CD4-positive, CD25-positive, alpha-beta regulatory T cell (primary cell): ENCODE measurements at places on chromosomes 5 and 9.

GRCh38 chr9:35842795-35843194 is 13.8 kb downstream of the TMEM8B start:
- H3K4me3 ChIP-seq: no peak overlapping the region
- peaks cover 2% of the 10 kb centered on the region for H3K4me1 ChIP-seq
- no peak overlapping the region for H3K27ac ChIP-seq
- DNase-seq: no peak

DNA sequence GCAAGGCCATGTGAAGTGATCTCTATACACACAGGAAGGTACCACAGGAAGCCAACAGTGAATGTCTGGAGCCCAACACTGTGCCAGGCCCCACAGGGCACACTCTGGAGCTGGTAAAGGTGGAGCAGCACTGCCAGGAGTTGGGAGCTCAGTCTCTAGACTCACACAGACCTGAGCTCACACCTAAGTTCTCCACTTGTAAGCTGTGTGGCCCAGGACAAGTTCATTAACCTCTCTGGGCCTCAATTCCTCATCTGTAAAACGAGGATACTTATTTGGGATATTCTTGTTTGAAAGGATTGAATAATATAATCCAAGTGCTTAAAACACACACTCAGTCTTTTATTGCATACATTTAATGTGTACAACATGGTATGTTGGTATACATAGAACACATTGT is 60.6 kb upstream of the IQGAP2 start:
- H3K4me3 ChIP-seq: no peak overlapping the region
- DNase-seq: no peak
- no peaks in the 10 kb centered on the region for H3K36me3 ChIP-seq
- peaks cover 18% of the 10 kb centered on the region for H3K4me1 ChIP-seq
- no peak overlapping the region for H3K27ac ChIP-seq

DNA sequence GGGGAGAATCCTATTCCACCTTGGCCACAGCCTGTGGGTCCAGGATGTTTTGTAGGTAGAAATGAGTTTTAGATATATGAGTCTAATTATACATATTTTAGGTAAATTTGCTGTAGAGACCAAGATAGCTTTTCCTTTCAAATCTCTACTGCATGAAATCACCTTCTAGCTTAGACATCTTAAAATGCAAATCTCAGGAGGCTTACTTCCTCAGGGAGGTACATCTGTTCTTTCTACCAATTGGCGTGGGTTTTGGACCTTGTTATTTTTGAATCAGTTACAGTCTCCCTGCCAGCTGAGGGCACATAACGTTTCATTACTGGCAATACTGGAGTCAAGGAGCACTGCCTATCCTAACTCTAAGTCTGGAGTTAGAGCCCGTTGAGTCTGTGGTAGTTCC is 28.7 kb upstream of the MAST4 start:
- no peaks in the 10 kb centered on the region for H3K27me3 ChIP-seq
- no peak overlapping the region for H3K4me3 ChIP-seq
- DNase-seq: no peak
- H3K36me3 ChIP-seq: no peaks in the 10 kb centered on the region
- H3K27ac ChIP-seq: no peak overlapping the region

GRCh38 chr5:124996023-124996763 is 249.8 kb upstream of the ZNF608 start:
- H3K4me3 ChIP-seq: no peak overlapping the region
- no peaks in the 10 kb centered on the region for H3K4me1 ChIP-seq
- no peak overlapping the region for H3K27ac ChIP-seq
- DNase-seq: no peak
- H3K27me3 ChIP-seq: no peaks in the 10 kb centered on the region

GRCh38 chr5:55657443-55657842 is 54.7 kb downstream of the SLC38A9 start:
- DNase-seq: no peak
- H3K27ac ChIP-seq: no peak overlapping the region
- peaks cover 11% of the 10 kb centered on the region for H3K36me3 ChIP-seq
- H3K4me1 ChIP-seq: no peaks in the 10 kb centered on the region
- no peak overlapping the region for H3K4me3 ChIP-seq
- H3K27me3 ChIP-seq: no peaks in the 10 kb centered on the region
